Activated CD4-positive, alpha-beta T cell treated with anti-CD3 and anti-CD28 coated beads, Interleukin-2, amount 50 U/mL, for 24 hours (primary cell): ENCODE measurements at places on chromosomes 6 and 20.

- DNase-seq = no peak
These were observed 344.6 kb upstream of the IMPG1 start for GRCh38 chr6:76416821-76417605.

- DNase-seq = no peak
These were observed 178.7 kb downstream of the TBXT start for GRCh38 chr6:165988757-165989456.

GRCh38 chr6:20400456-20401204, 1.0 kb upstream of the E2F3 start:
- DNase-seq = no peak

- DNase-seq = no peak
These were observed 72.0 kb downstream of the DST start for GRCh38 chr6:56570413-56571359.

- DNase-seq = no peak
These were observed 172.3 kb downstream of the OGFRL1 start for GRCh38 chr6:71460933-71461332.

- DNase-seq = no peak
These were observed 384.4 kb upstream of the RNF217 start for GRCh38 chr6:124577734-124578281.

DNA sequence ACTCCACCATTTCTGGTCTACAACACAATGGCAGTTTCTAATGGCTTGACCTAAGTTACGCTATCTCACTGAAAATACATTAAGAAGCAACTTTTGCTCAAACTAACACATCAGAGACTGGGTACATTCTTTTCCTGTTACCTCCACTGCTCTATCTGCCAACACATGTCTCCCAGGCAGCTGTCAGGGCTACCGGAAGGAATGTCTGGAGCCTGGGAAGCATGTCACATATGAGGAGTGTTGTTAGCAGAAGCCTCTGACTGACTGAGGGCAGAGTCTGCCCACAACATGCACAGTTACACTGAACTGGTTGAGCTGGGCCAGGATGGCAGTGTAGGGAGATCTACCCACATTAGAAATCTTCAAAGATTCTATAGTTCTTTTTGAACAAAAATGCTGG, 264.5 kb downstream of the KIF16B start:
- DNase-seq = no peak

- no peak for DNase-seq
These were observed 411.7 kb downstream of the EPM2A start for GRCh38 chr6:145323646-145324045.

- DNase-seq = no peak
These were observed 140.6 kb downstream of the RPS12 start for GRCh38 chr6:132954936-132955335.
